IMR-90 (cell line): ENCODE measurements at places on chromosomes 13 and 19. TPM values are rescaled to one million over a fixed set of nuclear protein-coding genes. Genes with fewer than 3 reads are reported as not detected.

CEACAM20 gene
- polyA plus RNA-seq: not detected in 2 replicates

CLEC4G gene
- polyA plus RNA-seq: not detected in 2 replicates

APOC4 gene
- not detected in 2 replicates for polyA plus RNA-seq

ZNF471 gene
- 1.9 and 2.5 TPM in 2 replicates for polyA plus RNA-seq

BAX gene
- 169 and 181 TPM in 2 replicates for polyA plus RNA-seq

VSTM1 gene
- not detected in 2 replicates for polyA plus RNA-seq

CDX2 gene
- not detected in 2 replicates for polyA plus RNA-seq

CBY2 gene
- not detected in 2 replicates for polyA plus RNA-seq

CEACAM4 gene
- not detected in 2 replicates for polyA plus RNA-seq

LYPD5 gene
- 0.27 and 0.31 TPM in 2 replicates for polyA plus RNA-seq

ERFL gene
- 0.09 TPM in 1 of 2 replicates, not detected in the other for polyA plus RNA-seq

ZNF492 gene
- polyA plus RNA-seq: 0.14 and 0.19 TPM in 2 replicates

CASP14 gene
- polyA plus RNA-seq: not detected in 2 replicates

ZNF681 gene
- 0.10 and 0.15 TPM in 2 replicates for polyA plus RNA-seq

TLE2 gene
- 0.41 and 0.72 TPM in 2 replicates for polyA plus RNA-seq

KLC3 gene
- polyA plus RNA-seq: 0.09 and 0.14 TPM in 2 replicates

TBC1D17 gene
- polyA plus RNA-seq: 26.8 and 27.8 TPM in 2 replicates

MTMR6 gene
- 7.4 and 9.4 TPM in 2 replicates for polyA plus RNA-seq

MCEMP1 gene
- 0.15 TPM in 1 of 2 replicates, not detected in the other for polyA plus RNA-seq

CEACAM1 gene
- not detected in 2 replicates for polyA plus RNA-seq

MISP3 gene
- 0.68 and 0.86 TPM in 2 replicates for polyA plus RNA-seq

ZNF525 gene
- 1.3 and 1.4 TPM in 2 replicates for polyA plus RNA-seq

ZNF491 gene
- polyA plus RNA-seq: 0.80 and 1.5 TPM in 2 replicates

NOVA2 gene
- 0.03 TPM in 1 of 2 replicates, not detected in the other for polyA plus RNA-seq

COX7A1 gene
- polyA plus RNA-seq: 6.9 and 8.4 TPM in 2 replicates

CA11 gene
- polyA plus RNA-seq: 2.7 and 2.9 TPM in 2 replicates

CAMSAP3 gene
- polyA plus RNA-seq: not detected in 2 replicates

RNF113B gene
- polyA plus RNA-seq: not detected in 2 replicates

OR7C1 gene
- not detected in 2 replicates for polyA plus RNA-seq

CGB7 gene
- 1.7 and 1.9 TPM in 2 replicates for polyA plus RNA-seq

LRRC63 gene
- not detected in 2 replicates for polyA plus RNA-seq
